ENCODE measurements at places on chromosomes 12 and 14. TPM values are rescaled to one million over a fixed set of nuclear protein-coding genes. Genes with fewer than 3 reads are reported as not detected.

The OR4Q3 gene
- total RNA-seq = not detected

The FGD6 gene
- 9.8 TPM for total RNA-seq

The SYT1 gene
- 25.2 TPM for total RNA-seq

The C1QL4 gene
- 0.07 TPM for total RNA-seq

The CLEC4D gene
- not detected for total RNA-seq

The ATP2B1 gene
- 85.6 TPM for total RNA-seq

The SLC10A1 gene
- total RNA-seq = not detected

The PPFIA2 gene
- 2.6 TPM for total RNA-seq

The RNASE7 gene
- not detected for total RNA-seq

The MYF6 gene
- not detected for total RNA-seq

The NFATC4 gene
- total RNA-seq = 76.4 TPM

The OR11H12 gene
- total RNA-seq = not detected

The GZMH gene
- total RNA-seq = not detected

The BCL2L14 gene
- total RNA-seq = not detected

The SDR9C7 gene
- total RNA-seq = not detected

The TSPAN8 gene
- total RNA-seq = 108 TPM

The EXOC3L4 gene
- total RNA-seq = 0.39 TPM

The TPI1 gene
- total RNA-seq = 1,691 TPM

The SLC4A8 gene
- 5.4 TPM for total RNA-seq

The MMP19 gene
- total RNA-seq = 16.2 TPM

The CCDC85C gene
- total RNA-seq = 5.0 TPM

The PTPN21 gene
- 16.4 TPM for total RNA-seq

The CEBPE gene
- total RNA-seq = not detected

The RIPK3 gene
- total RNA-seq = not detected

The CD163L1 gene
- 2.6 TPM for total RNA-seq

The ANKRD33 gene
- total RNA-seq = 0.03 TPM

The HDAC7 gene
- 62.4 TPM for total RNA-seq

The PYGL gene
- total RNA-seq = 91.4 TPM

The SLC25A47 gene
- 0.07 TPM for total RNA-seq
